GM23248 (cell line): ENCODE measurements at places on chromosomes 5 and 9. TPM values are rescaled to one million over a fixed set of nuclear protein-coding genes. Genes with fewer than 3 reads are reported as not detected.

DNA sequence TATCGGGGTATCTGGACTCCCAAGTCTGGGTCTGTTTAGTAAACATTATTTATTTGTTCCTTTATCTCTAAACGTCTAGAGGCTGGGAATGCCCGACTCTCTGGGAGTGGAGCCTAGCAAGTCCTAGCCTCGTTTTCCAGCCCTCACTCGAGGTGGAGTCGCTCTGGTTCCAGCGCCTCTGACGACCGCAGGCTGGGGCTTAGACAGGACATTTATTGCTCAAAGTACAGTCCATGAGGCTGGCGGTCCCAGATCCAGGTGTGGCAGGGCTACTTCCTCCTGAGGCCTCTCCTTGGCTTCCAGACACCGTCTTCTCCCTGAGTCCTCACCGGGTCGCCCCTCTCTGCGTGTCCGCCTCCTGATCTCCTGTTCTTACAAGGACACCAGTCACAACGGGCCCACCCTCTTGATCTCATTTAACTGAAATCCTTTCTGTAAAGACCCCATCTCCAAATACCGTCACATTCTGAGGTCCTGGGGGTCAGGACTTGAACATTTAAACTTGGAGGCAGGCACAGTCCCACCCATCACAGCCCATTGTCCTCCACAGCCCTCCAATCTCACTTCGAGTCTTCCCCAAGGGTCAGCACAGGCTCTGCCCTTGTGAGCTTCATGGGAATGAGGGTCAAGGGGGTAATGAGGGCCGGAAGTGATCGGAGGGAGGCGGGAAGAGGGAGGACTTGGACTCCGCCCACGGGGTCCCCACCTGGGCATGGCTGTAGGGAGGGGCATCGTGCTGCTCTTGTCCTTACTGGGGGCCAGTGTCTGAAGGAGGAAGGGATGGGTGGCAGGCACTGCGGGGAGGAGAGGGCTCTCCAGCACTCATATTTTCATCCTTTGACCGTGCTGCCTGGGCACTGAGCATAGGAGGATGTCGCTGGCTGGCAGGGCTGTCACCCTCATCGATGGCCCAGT, 12.2 kb upstream of the CLPTM1L start:
- DNase-seq = no peak

DNA sequence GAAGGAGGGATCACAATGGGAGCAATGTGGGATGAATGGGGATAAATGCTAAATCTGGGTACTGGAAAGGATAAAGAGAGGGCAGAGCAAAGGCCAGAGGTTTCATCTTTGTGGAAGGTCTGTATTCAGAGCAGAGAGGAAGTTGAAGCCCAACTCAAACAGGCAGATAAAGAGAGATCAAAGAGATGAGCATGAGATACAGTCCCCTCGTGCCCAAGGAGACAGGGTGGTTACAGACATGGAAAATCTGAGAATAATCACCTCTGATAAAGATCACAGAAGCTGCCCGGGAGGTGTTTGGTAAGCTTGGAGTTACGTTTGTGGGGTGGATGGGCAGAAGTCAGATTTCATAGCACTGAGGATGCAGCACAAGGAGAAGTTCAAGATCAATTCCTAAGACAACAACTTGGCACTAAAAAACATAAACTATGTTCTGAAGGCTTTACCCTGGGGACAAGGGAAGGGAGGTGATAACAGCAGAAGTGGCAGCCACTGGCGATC, 459 bp upstream of the ERAP2 start:
- DNase-seq = peak; percentile 40

DNA sequence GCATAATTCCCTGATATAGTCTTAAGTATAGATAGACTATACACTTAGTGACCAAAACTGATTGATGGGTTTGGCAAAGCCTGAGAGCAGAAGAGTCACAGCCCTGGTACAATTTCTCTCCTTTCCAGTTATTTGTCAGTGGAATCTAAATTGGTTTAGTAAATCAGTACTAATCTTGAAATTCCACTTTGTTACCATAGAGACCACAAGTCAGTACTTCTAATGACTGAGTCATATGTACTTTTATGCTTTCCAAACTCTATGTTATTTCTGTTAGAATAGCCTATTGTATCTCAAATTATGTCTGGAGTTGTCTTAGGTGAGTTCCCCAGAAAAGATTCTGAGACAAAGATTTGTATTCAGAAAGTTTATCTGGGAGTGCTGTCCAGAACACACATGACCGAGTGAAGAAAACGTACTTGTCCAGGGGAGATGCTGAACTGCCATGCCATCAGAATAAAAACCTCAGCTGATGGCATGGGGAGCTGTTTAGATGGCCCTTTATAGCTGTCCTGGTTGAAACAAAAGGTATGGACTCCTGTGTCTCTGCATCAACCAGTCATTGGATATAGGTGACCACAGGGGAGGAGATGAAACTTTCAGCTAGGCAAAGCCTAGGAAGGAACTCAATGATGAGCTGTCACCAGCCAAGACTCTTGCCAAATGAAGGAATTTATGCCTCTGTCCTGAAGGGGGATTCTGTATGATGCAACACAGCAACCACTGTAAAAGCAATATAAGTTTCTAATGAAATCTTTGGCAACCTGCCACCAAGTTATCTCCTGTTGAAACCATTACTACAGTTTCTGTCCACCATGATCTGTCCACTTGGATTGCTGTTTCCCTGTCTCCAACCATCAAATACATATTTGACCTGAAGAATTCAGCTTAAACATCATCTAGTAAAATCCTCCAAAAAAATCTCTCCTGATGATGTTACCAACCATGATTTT, 18.0 kb upstream of the SMC2 start:
- DNase-seq = peak; percentile 76

DNA sequence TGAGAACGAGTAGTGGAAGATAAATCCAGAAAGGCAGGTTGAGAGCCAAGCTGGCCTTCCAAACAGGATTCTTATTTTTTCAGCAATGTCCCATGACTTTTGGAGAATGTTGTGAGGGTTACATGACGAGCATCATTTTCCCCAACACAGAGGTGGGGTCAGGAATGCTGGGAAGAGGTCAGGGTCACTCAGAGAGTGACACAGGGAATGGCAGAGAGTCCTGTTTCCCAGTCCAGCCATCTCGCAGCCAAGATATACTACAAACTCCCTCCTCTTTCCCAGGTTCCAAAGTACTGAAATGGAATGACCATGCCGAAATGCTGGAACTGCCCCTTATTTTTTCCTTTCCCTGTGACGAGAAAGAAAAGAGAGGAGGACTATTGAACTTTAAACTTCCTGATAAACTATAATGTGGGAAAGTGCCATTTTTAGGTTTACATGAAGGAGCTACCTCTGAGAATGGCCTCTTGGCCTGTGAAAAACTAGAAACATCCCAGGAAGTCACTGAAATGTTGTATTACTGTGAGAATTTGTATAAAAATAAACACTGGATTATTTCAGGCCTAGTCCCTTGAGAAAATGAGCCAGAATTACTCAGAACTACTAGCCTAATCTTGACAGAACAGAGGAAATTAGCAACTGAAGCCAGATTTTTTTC, 420.4 kb downstream of the CETN3 start:
- DNase-seq = peak; percentile 47

Gene FOXD4
- polyA plus RNA-seq = 0.09 and 0.15 TPM in 2 replicates

GRCh38 chr5:130580264-130580663, 584.8 kb downstream of the HINT1 start:
- DNase-seq = no peak

Gene MSMP
- not detected in 2 replicates for polyA plus RNA-seq

DNA sequence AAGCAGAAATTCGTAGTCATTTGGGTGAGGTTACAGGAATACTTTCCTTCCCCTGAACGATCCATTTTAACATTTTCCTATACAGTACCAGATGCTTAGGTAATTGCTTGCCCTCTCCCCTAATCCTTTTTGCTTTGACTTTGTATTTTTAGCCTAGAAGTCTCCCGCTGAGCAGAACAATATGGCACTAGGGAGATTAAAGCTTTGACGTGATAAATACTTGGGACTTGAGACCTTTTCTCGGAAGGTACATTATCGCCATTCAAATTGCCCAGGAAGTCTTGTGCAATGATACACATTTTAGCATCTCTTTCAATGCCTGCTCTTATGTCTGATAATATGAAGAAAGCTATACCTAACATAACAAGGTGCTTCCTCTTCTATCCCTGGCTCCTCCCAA, 22.9 kb upstream of the SPATA31C2 start:
- DNase-seq = no peak

Gene ZNF300
- 2.9 and 3.0 TPM in 2 replicates for polyA plus RNA-seq

GRCh38 chr5:133244242-133244641, 192.4 kb downstream of the HSPA4 start:
- no peak for DNase-seq

GRCh38 chr9:134024214-134024792, 978 bp upstream of the BRD3OS start:
- DNase-seq = no peak

DNA sequence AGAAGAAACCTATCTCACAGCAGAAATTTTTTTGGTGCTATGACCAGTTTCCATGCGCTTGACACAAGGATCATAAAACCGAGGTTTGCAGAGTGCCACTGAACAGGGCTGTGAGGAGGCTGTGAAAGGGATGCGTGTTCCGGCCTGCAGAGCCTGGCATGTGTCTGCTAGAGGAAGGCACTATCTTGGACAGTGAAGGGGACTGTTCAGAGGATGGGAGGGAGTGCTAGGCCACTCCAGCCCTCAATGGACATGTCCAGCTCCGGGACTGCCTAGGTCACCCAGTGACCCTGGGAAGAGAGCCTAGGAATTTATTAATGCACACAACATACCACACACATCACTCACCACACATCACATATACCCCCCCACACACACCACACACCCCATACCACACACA, 275.9 kb downstream of the GADD45G start:
- DNase-seq = no peak

Gene LCN12
- not detected in 2 replicates for polyA plus RNA-seq

DNA sequence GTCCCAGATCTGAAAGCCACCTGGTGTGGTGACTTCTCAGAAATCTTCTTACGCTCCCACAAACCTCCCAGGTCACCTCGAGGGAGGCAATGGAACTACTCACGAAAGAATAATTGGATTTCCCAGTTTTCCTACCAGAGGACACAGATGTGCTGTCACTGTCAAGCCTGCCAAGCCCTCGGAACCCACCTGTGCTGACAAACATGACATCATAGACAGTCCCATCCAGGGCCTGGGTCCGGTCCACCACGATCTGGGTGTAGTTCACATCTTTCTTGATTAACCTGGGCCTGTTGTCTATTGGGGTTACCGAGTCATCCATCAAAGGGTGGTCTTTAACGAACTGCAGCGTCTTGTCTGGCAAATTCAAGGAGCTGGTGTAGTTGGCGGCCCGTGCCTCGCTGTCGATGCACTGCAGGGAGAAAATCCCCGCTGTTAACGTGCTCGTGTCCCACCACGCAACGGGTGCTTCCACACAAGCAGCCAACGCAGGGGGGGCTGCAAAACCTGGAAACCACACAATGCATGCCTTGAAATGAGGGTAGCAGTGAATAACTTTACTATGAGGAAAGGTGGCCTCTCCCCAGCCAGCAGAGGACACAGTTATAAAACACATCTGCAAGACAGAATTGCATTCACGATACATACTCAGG, 69.0 kb downstream of the SECISBP2 start:
- DNase-seq = no peak

Gene HEMGN
- polyA plus RNA-seq = not detected in 2 replicates

- DNase-seq = no peak
Measured at GRCh38 chr9:109418827-109419226, 79.3 kb downstream of the PTPN3 start.

Gene SOX30
- polyA plus RNA-seq = 0.08 TPM in 2 replicates

DNA sequence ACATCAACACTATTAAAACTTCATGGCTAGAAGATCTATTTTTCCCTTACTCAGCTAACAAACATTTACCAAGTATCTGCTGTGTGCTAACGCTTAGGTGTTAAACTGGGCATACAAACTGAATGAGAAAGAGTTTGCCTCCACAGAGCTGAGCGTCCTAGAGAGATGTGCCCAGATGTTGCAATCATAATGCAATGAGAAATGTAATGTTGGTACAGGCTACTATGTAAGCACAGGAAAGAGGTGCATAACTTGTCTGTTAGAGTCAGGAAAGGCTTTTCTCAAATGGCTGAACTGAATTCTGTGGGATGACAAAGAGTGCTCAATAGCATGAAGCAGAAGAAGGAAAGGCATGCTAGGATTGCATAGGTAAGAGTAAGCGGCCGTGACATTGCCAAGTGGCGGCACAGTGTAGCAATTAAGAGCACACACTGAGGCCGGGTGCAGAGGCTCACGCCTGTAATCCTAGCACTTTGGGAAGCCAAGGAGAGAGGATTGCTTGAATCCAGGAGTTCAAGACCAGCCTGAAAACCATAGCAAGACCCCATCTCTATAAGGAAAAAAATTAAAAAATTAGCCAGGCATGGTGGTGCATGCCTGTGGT, 137.8 kb downstream of the MEF2C start:
- DNase-seq = peak; percentile 18

- DNase-seq = no peak
Measured at GRCh38 chr5:36230151-36230790, 11.5 kb downstream of the NADK2 start.

DNA sequence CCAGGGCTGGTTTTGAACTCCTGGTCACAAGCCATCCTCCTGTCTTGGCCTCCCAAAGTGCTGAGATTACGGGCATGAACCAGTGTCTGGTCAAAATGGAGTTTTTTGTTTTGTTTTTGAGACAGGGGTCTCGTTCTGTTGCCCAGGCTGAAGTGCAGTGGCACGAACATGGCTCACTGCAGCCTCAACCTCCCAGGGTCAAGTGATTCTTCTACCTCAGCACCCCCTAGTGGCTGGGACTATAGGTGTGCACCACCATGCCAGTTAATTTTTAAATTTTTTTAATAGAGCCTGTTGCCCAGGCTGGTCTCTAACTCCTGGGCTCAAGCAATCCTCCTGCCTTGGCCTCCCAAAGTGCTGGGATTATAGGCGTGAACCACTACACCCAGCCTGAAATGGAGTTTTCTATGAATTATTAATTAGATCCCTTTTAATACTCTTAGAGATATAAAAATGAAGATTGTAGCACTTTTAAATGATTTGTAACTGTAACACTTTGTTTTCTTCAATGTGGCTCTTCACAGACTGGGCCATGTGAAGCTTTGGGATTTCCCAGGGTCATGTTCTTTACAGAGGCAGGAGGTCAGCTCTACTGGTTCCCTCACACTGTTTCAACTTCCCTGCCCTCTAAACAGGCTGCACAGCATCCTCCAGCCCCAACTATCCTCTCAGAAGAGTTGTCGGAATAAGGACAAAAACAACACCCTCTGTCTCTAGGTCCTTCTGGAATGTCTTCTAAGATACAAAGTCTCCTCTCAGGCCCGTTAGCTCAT, 32.7 kb upstream of the SPARC start:
- peak; percentile 77 for DNase-seq

GRCh38 chr9:93828331-93829097, 126.6 kb downstream of the BARX1 start:
- no peak for DNase-seq

Gene SLC25A2
- not detected in 2 replicates for polyA plus RNA-seq

Gene RLN1
- not detected in 2 replicates for polyA plus RNA-seq

Gene PCDHB15
- 1.5 and 1.9 TPM in 2 replicates for polyA plus RNA-seq

Gene SARDH
- polyA plus RNA-seq = 0.16 and 0.30 TPM in 2 replicates

- DNase-seq = no peak
Measured at GRCh38 chr5:81167078-81167477, 66.0 kb upstream of the CKMT2 start.

GRCh38 chr5:65262649-65263059, 219.1 kb downstream of the ADAMTS6 start:
- peak; percentile 87 for DNase-seq

Gene ADRA1B
- 0.56 TPM in 1 of 2 replicates, not detected in the other for polyA plus RNA-seq

- DNase-seq = peak; percentile 87
Measured at GRCh38 chr5:123176224-123176937, 87.3 kb downstream of the PRDM6 start.

- no peak for DNase-seq
Measured at GRCh38 chr9:27990524-27990923, 417.2 kb upstream of the C9orf72 start.
